ENCODE measurements at places on chromosomes 7 and 10.

GRCh38 chr7:70597066-70597465 lies 534.9 kb upstream of the GALNT17 start:
- DNase-seq = no peak

- no peak for DNase-seq
These were observed 51.8 kb downstream of the CAV1 start for GRCh38 chr7:116576350-116577319.

- no peak for DNase-seq
These were observed 259.8 kb upstream of the SEMA3A start for GRCh38 chr7:84454174-84454959.

DNA sequence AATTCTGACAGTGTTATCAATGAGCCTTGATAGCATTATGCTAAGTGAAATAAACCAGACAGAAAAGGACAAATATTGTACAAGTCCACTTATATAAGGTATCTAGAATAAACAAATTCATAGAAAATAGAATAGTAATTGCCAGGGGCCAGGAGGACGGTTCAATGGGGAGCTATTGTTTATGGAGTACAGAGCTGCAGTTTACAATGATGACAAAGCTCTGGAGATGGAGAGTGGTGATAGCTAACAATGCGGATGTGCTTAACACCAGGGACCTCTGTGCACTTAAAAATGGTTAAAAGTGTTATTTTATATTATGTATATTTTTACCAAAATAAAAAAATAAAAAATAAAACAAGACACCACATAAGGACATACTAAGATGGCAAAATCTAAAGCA lies 46.1 kb upstream of the ZNF33B start:
- DNase-seq = no peak

- DNase-seq = no peak
These were observed 16.0 kb downstream of the PALD1 start for GRCh38 chr10:70494536-70494935.

DNA sequence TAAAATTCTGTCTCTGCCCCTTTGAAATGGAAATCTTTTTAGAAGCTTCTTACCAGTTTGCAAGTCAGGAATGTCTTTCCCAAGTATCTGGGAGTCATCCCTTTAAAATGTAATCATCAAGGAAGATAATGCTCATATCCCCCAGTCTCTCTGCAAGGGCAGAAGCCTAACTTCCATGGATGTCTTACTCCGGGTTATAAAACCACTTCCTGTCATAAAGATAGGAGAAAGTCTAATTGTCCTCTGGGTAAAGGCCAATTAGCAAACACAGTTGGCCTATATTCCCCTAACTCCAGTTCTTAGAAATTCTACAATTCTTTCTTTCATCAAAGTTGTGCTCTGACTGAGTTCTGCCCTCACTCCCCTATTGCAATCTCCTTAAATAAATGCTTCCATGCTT lies 1631.5 kb upstream of the LRRTM3 start:
- DNase-seq = no peak

GRCh38 chr10:96271016-96271815 lies at the start of gene BLNK:
Gene BLNK (minus strand): TSS chr10:96271569. CDS start chr10:96271398, 171 bp downstream.
- DNase-seq = no peak

- no peak for DNase-seq
These were observed 57.8 kb downstream of the CYP51A1 start for GRCh38 chr7:92076509-92076908.

DNA sequence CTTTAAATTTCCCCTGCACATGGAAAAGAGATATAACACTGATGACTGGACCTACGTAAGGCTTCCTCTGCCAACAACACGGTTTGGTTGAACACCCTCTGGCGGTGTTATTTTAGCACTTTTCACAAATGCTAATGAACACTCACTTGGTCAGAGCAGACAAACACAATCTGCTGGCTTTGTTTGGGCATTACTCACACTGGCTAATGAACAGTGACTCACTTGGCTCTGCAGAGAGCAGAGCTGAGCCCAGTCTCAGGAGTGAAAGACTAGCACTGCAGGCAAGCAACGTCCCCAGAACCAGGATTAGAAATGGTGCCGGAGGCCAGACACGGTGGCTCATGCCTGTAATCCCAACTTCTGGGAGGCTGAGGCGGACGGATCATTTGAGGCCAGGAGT lies 430.8 kb downstream of the PLXNA4 start:
- DNase-seq = no peak

DNA sequence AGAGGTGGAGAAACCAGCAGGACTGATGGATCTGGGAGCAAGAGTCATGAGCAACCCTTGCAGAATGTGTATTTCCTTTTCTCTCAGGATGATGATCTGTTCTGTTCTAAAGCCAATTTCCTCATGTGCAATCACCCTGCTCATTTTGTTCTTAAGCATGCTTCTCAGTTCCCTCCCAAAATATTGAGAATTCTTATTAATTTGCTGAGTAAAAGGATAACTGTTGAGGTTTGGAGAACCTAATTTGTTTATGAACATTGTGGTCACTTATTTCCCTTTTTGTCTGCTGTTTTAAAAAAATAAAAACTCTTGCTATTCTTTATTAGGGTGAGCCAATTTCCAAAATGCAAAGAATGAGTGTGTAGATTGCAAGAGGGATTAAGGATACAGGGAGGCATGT lies 106.8 kb downstream of the APBB1IP start:
- no peak for DNase-seq

- no peak for DNase-seq
These were observed 12.0 kb upstream of the GOT1 start for GRCh38 chr10:99442394-99442793.

DNA sequence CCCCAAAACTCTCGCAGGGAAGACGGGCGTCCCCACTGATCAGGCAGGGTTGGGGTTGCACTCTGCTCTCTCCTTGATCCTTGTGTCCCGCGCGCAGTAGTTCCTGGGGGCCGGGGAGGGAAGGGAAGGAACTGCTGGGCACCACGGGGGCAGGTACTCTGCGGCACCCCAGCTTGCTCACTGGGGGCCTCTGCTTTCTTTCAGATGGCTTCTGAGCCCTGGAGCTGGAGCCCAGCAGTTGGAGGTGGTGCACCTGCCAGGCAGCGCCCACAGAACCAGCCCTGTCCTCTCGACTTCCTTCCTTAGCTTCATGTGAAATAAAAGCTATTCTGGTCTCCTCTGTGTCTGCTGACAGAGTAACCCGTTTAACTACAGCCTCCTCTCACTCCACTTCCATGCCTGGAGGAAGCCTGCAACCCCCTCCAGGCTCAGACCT lies 12.2 kb downstream of the PLAC9 start:
- DNase-seq = no peak

DNA sequence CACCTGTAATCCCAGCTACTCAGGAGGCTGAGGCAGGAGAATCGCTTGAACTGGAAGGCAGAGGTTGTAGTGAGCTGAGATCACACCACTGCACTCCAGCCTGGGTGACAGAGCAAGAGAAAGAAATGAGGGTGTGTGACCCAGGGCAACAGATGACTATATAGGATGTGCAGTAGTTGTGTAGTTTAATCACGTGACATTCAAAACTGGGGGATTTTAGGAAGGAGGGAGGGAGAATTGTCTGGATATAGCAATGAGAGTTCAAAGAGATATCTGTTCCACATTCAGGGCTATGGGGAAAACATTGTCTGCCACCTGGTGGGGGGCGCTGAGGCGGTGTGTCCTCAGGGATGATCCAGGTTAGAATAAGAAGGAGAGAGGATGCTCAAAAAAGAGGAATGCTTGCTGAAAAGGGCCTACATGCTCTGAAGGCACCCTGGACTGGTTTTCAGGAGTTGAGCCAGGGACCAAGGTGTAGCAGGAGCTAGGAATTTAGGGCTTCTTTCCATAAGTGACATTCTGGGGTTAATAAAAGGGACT lies 7.8 kb upstream of the ZYX start:
- DNase-seq = no peak

GRCh38 chr7:24508316-24508715 lies 64.9 kb upstream of the PALS2 start:
- no peak for DNase-seq

- no peak for DNase-seq
These were observed 73.9 kb upstream of the KAT6B start for GRCh38 chr10:74752371-74753040.

GRCh38 chr7:26508481-26508880 lies 216.8 kb downstream of the SNX10 start:
- DNase-seq = no peak

DNA sequence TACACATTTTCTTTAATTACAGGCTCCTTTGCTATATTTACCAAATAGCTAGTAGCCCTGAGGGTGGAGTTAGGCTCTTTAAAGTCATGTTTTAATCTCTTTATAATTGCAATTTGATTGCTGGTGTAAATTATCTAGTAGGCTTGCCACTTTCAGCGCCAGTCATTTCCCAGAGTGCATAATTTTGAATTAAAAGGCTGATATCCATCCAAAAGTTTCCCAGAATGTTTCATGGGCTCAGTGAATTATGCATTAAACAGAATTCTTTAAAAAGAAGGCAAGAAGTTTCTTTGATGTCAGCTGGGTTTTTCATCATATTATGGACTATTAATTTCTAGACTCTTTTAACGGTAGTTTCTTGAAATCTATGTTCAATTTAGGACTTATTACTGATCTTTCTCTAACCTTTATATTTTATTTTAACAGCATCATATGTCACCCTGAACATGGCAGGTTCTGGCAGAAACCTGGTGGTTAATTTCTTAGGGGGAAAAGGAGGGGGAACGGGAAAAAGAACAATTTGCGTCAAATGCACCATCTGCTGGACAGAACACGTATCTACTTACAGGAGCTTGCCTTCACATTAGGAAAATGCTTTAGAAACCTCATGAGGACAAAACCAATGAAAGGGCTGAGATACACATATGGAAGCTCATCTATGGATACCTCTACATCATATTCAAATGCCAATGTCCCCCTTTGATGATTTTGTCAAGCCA lies 171.1 kb downstream of the GRM3 start:
- no peak for DNase-seq

DNA sequence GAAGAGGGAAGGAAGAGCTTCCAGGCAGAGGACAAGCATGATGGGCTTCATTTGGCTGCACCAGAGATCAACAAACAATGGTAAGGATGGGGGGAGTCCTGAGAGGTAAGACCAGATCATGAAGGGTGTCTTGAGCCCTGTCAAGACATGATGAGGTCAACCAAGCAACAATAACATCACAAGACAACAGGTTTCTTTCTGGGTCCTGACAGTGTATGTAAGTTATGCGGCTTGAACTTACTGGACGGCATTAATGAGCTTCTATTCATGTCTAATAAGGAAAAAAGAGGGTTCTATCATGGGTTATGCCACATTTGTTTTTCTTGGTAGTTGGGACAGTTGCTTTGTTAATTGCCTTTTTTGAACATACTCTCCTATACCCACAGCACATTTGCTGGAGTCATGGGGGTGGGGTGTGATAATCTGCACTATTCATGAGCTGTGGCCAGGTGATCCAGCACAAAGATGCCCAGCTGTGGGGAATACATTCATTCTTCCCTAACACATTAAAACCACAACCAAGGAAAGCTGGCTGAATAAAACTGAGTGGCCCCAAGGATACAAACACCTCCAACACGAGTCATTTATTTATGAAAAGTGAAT lies 168.8 kb upstream of the KLF14 start:
- DNase-seq = no peak

DNA sequence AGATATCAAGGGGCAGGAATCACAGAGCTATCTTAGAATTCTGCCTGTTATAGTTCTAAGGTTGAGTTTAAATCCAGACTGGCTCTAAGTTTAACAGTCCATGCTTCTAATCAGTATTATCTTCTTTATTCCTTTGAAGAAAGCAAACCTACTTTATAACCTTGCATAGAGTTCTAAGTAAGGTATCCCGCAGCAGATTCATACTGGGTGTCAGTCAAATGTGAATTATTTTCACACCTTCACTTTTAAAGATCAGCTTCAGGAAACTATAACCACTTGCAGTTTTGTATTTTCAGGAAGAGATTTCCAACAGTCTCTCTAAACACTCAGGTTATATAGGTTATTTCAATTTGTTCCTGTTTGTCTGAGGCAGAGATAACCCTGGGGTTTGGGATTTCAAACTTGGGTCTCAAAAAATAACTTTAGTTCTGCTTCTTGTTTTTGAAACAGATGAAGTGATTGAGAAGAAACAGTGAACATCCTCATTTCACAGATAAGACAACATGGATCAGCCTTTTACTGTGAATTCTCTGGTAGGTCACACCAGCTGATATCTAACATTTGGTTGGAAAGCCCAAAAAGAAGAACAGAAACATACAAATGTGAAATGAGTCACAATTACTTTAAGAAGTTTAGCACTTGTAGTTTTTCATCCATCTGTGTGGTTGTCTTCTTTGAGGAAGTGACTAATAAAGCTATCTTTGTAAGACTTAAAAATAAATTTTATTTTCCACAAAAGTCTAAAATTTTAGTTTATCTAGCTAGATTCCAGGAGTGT lies 21.4 kb downstream of the STAMBPL1 start:
- no peak for DNase-seq

DNA sequence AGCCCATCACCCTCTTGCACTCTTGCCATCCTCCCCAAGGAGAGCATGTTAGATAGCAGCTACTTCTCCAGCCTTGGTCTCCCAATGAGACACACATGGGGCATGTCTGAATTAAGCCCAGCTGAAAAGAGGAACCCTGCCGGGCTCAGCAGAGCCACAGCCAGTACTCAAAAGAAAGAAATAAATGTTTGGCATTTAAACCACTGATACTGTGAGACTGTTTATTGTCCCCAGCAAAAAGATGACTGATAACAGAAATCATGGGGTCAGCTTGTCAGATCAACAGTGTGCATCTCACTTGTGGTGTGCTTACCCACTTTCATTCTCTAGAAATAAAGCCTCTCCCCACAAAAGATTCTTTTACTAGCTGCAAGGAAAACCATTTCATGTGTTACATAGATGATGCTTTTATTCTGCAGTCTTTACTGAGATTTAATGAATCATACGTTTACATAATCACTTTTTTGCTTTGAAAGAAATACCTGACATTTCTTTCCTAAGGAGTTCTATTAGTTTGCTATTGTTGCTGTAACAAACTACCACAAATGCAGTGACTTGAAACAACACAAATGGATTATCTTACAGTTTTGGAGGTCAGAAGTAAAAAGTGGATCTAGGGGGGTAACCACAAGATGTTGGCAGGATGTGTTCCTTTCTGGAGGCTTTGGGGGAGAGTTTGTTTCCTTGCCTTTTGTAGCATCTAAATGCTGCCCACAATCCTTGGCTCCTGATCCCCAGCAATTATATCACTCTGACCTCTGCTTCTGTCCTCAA lies 20.9 kb downstream of the ANKRD7 start:
- no peak for DNase-seq

DNA sequence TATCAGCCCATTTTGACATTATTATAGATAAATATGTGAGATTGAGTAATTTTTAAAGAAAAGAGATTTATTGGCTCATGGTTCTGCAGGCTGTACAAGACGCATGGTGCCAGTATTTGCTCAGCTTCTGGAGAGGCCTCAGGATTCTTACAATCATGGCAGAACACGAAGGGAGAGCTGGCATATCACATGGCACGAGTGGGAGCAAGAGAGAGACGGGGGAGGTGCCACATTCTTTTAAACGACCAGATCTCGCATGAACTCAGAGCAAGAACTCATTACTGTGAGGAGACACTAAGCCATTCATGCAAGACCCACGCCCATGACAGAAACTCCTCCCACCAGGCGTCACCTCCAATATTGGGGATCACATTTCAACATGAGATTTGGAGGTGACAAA lies 40.1 kb upstream of the ZNF488 start:
- no peak for DNase-seq
